ENCODE measurements at places on chromosomes 6 and 20.

- DNase-seq: no peak
Observed at GRCh38 chr6:32803416-32803815, 13.4 kb downstream of the HLA-DOB start.

DNA sequence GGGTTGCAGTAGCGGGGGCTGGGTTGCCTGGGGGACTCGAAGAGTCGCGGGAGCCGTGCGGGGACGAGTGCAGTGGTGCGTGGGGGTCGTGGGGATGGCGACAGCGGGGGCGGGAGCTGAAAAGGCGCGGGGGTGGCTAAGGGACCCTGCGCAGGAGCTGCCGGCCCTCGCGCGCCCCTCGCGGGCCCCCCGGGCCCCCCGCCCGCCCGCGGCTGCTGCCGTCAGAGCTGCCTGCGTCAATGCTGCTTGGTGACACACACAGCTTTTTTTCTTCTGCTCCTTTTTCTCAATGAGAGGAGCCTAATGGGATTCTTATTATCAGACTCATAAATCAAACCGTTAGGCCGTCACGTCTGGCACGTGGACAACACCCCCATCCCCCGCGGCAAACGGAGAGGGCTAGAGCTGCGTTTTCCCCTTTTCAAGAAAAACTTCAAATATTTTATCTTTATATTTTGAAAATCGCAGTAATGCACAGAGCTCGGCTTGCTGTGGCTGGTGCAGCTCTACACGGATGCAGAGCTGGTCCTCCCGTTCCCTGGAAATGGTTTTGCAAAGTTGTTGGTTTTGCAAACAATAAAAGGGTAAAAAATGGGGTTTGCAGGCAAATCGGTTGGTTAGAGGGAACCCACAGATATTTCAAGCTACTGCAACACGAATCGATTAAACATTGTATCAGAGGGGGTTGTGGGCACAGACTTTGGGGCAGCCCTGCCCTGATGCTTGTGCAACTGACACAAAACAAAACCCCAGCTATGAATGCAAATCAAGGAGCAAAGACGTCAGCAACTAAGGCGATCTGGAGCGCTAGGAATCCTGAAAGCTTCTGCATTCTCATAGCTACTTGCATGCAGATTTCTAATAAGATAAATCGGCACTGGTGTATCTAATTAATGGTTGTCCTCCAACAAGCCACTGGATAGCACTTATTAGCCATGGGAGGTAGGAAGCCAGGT lies 161.4 kb downstream of the TBXT start:
- DNase-seq: no peak

DNA sequence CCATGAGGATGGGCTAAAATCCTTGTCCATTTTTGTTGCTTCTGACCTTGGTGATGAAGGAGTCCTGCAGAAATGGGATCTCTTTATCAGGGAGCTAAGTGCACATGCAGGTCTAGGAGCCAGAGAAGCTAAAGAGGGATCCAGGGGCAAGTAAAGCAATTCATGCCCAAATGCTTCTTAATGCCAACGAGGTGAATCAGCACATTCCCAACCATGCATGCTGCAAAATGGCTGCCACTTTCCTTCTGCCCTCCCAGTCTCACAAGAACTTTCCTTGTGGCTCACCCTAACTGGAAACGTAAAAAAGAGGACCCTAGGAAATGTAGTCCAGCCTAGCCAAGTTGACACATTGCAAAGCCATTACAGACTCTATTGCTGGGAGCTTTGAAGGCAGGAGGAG lies 298.4 kb downstream of the MAFB start:
- no peak for DNase-seq

GRCh38 chr20:35595456-35595855 lies 20.2 kb upstream of the SPAG4 start:
- DNase-seq: no peak

GRCh38 chr20:56627122-56628014 lies 1.7 kb upstream of the TFAP2C start:
- no peak for DNase-seq

GRCh38 chr6:11585426-11586016 lies 48.0 kb downstream of the TMEM170B start:
- DNase-seq: peak; percentile 64

DNA sequence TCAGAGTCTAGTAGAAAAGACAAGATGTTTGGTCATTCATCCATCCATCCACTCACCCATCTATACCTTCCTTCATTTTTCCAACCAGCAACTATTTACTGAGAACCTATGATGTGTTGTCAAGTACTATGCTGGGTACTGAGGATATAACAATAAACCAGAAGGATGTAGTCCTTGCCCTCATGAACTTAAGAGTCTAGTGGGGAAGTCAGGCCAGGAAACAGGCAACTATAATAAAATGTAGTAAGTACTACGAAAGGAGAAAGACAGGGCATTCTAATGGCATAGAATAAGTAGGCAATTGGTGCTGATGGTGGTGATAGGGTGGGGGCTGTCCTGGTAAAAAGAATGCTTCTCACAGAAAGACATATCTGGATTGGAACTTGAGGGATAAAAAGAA lies 245.7 kb downstream of the BTBD9 start:
- DNase-seq: no peak

GRCh38 chr6:163970846-163971564 lies 556.5 kb downstream of the QKI start:
- DNase-seq: no peak

All from HFFc6 (cell line).